ENCODE measurements at places on chromosomes 12 and 14. TPM values are rescaled to one million over a fixed set of nuclear protein-coding genes. Genes with fewer than 3 reads are reported as not detected.

DNA sequence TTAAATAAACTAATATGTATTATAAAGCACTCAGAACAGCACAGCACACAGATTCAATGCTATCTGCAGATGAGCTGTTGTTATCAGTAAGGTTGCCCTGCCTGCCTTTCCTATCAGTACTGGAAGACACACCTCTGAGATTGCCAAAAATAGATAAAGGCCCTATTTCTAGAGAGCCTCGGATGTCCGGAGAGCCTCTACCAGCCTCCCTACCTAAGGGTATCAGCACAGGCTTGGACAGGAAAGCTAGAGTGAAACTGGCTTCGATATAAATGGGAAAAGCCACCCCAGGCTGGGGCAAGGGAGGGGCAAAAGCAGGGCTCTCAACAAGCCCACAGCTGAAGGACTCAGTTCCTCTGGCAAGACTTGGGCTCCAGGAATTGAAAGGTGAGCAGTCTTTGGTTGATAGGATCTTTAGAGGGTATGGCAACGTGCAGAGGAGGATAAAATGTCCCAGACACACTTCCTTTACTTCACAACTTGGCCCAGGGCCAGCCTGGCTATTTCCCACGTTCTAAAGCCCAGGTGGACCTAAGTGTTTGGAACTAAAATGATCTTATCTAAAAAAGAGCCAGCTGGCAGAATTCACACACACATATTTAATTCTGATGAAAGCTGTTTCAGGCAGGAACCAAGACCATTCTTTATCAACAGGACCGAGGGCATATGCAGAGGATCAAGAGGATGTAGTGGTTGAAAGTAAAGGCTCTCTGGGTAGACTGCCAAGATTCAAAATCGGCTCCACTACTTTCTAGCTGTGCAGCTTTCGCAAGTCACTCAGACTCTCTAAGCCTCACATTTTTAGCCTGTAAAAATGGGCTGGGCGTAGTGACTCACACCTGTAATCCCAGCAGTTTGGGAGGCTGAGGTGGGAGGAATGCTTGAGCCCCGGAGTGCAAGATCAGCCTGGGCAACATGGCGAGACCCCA is 37.8 kb upstream of the ITPR2 start:
- DNase-seq, result no peak

Gene TROAP
- total RNA-seq, result 44.7 TPM

DNA sequence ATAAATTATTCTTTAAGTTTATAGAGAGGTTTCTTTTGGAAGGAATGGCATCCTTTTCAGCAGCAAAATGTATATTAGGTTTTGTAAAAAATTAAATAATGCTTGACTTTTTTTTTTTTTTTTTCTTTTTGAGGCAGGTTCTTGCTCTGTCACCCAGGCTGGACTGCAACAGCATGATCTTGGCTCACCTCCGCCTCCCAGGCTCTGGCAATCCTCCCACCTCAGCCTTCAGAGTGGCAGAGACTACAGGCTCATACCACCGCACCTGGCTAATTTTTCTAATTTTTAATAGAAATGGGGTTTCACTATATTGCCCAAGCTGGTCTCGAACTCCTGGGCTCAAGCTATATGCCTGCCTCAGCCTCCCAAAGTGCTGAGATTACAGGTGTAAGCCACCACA is 89.0 kb downstream of the FLRT2 start:
- no peak for DNase-seq

Gene OR4E2
- not detected for total RNA-seq

Gene TMEM19
- total RNA-seq, result 24.8 TPM

DNA sequence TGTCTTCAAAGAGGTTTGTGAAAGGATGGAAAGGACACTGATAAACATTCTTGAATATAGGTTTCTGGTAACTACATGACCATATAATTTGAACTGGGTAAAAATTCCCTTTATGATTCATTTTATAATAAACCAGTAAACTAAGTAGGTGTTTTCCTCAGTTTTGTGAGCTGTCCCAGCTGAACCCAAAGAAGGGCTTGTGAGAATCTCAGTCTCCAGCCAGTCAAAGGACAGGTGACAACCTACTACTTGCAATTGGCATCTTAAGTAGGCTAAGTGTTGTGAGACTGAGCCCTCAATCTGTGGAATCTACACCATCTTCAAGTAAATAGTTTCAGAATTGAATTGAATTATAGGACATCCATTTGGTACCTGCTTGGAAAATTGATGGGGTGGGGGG is 75.2 kb downstream of the MYF5 start:
- no peak for DNase-seq

Gene PPFIA2
- total RNA-seq, result 1.1 TPM

Gene IRF9
- 62.4 TPM for total RNA-seq

Gene RAD51AP1
- total RNA-seq, result 33.4 TPM

DNA sequence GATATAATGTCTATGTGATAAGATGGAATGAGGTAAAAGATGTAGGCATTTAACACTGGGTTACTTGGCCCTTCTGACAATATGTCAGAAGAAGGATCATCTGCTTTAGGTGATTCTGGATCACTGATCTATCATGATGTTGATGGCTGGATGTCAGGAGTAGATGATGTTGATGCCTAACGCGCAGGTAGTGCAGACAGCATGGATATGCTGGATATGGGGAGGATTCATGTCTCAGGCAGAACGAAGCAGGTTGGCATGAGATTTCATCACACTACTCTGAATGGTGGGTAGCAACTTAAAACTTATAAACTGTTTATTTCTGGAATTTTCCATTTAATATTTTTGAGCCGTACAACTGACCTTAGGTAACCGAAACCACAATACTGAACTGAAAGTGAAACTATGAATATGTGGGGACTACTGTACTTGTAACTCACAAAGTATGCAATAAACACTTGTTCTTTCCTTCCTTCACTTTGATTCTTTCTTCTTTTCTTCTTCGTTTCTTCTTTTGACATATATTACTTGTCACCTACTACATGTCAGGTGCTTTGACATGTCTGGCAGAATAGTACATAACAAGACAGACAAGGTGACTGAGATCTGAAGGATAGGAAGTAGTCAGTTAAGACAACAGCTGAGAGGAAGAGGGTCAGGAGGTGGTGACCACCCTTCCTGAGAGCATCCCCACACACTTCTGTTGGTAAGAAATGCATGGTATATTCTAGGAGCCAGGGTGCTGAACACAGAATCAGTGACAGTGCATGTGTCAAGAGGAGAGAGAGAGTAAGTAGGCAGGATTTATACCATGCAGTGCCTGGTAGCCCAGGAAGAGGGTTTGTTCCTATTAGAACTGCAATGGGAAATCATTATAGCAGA is 238.8 kb downstream of the PPFIA2 start:
- DNase-seq, result no peak

GRCh38 chr14:60061371-60061770 is 30.4 kb upstream of the PCNX4 start:
- DNase-seq, result no peak

Gene ALG10B
- total RNA-seq, result 10.8 TPM

Gene KRT74
- total RNA-seq, result not detected

- no peak for DNase-seq
These were observed 127.2 kb upstream of the ATF7IP start for GRCh38 chr12:14238221-14238792.

Gene NR4A1
- 21.7 TPM for total RNA-seq

DNA sequence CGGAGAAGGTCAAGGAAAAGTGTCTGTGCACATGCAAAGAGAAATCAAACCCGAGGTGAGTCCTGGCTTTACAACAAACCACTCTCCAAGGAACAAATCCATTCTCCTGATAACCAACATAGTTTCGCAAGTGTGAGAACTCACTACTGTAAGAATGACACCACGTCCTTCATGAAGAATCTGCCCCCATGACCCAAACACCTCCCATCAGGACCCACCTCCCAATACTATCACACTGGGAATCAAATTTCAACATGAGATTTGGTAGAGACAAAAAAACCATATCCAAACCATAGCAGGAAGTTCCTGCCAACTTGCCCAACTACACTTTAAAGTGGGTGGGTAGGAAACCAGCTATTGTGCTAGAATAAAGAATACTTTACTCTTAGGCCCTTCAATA is 2.4 kb upstream of the ERC1 start:
- no peak for DNase-seq

GRCh38 chr14:35116242-35116641 is 5.5 kb downstream of the PPP2R3C start:
- no peak for DNase-seq

Gene RHEBL1
- 0.75 TPM for total RNA-seq

Gene OTUB2
- 7.0 TPM for total RNA-seq

Gene TAS2R30
- total RNA-seq, result 5.6 TPM

GRCh38 chr14:80269353-80269925 is 58.1 kb upstream of the DIO2 start:
- DNase-seq, result no peak

GRCh38 chr12:89162589-89163261 is 189.6 kb downstream of the DUSP6 start:
- DNase-seq, result no peak

- DNase-seq, result no peak
These were observed 7.1 kb upstream of the SMUG1 start for GRCh38 chr12:54195737-54196347.

GRCh38 chr12:71492604-71493003 is 53.0 kb downstream of the LGR5 start:
- DNase-seq, result no peak

Gene GPR132
- 0.69 TPM for total RNA-seq

DNA sequence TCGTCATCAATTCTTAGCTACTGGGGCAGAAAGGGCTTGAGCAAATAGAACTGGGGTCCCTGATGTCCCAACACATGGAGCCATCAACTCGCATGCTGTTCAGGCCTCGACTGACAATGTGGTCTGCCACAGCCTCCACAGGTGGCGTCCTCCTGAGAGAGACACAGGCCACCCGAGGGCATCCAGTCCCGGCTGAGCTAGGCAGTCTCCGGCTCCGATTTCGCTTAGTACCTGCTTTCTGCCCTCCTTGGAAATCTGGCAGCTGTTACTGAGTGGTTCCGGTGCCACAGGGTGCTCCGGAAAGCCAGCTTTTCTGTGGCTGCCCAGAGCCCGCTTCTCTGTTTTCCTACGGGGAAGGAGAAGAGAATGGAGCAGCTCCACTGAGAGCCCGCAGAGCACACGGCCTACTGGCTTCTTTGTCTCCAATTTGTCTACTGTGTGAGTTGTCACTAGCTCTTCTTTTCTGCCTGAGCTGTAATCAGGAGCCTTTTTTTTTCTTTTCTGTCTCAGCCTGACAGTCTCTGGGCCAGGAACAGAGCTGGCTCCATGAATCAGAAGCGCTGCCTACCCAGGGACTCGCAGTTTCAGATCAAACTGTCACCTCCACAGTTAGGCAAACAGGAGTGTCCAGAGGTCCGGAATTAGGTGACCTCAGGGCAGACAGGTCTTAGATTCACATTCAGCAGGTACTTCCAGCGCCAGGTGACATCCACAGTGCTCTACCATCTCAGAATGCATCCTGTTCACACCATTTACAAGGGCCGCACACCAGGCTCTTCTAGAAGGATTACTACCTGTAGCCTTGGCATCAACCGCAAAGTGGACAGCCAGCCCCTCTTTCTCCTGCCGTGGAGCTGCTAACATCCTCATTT is 73.3 kb downstream of the MOK start:
- no peak for DNase-seq

- no peak for DNase-seq
These were observed 202.8 kb upstream of the PELI2 start for GRCh38 chr14:55915456-55915855.

GRCh38 chr12:14253496-14253895 is 112.0 kb upstream of the ATF7IP start:
- no peak for DNase-seq

DNA sequence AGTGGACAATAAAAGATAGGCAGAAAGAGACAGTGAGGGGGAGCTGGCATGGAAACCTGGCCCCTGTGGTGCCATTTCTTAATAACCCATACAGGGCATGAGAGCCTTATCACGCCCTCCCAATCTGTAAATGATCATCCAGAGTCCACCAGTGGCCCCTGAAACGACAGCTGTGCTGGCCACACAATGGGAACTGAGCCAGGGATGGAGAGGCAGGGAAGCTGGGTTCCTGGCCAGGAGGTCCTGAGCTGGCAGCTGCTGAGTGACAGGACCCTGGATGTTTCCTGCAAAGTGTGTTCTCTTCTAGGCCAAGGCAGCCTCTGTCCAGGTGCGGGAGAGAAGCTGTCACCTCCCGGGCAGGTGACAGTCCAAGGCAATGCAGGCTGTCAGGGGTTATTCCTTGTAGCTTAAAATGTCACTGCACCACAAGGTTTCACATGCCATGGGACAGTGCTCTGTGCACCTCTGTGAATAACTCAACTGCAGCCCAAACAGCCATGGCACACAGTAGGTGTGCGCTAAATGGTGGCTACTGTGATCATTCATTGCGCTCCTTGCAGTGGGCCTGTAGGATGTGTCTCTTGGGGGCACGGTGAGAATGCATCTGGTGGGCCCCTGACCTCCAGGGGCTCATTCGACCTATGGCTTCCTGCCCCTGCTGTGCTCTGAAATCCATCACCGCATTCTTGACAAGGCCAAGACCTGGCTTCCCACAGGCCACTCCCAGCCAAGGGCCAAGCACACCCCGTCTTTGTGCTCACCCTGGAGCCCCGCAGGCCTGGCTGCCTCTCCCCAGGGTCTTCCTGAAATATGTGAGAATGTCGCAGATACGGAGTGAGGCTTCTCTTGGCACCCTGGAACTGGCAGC is 46.3 kb upstream of the BCL11B start:
- no peak for DNase-seq

Gene TRPV4
- total RNA-seq, result 5.2 TPM

DNA sequence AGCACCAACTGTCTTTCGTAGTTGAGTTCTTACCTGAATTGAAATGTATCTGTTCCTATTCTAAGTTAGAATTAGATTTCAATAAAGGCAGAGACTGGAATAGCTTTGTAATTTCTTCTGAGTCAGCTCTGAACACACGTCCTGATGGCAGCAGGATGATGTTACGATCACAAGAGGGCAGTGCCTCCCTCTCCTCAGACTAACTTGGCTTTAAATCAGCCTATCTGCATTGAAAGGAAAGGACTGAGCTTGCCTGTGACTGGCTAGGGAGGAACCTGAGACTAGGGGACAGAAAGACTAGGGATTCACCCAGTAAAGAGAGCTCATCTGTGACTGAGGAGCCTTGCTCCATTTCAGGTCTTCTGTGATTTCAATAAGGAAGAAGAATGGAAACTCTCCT is 323.7 kb upstream of the OR4E1 start:
- DNase-seq, result no peak

Gene BATF
- total RNA-seq, result not detected

DNA sequence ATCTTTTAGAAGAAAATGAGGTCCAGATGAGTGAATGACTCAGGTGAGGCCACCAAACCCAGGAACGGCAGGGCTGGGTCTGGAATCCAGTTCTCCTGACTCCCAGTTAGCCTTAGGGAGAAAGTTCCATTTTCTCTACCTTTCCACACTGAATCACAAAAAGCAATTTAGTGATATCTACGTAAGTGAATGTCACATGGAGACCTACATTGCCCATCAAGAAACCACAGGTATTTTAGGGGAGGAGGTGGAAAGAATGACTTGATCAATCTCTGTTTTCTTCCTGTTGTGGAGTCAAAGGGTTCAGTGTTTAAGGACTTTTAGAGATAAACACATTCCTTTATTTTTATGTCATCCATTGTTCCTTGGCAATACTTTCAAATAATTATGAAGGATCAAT is 106.9 kb upstream of the PTPRB start:
- DNase-seq, result no peak

Gene PLEKHH1
- 127 TPM for total RNA-seq

Gene ERP27
- total RNA-seq, result 22.8 TPM

Data from progenitor cell of endocrine pancreas (in vitro differentiated cells).